Stimulated activated CD4-positive, alpha-beta T cell treated with anti-CD3 and anti-CD28 coated beads, Interleukin-1b, Interleukin-23, amount 100 ng/mL, for 1 hour (primary cell): ENCODE measurements at places on chromosomes 6 and 20.

DNA sequence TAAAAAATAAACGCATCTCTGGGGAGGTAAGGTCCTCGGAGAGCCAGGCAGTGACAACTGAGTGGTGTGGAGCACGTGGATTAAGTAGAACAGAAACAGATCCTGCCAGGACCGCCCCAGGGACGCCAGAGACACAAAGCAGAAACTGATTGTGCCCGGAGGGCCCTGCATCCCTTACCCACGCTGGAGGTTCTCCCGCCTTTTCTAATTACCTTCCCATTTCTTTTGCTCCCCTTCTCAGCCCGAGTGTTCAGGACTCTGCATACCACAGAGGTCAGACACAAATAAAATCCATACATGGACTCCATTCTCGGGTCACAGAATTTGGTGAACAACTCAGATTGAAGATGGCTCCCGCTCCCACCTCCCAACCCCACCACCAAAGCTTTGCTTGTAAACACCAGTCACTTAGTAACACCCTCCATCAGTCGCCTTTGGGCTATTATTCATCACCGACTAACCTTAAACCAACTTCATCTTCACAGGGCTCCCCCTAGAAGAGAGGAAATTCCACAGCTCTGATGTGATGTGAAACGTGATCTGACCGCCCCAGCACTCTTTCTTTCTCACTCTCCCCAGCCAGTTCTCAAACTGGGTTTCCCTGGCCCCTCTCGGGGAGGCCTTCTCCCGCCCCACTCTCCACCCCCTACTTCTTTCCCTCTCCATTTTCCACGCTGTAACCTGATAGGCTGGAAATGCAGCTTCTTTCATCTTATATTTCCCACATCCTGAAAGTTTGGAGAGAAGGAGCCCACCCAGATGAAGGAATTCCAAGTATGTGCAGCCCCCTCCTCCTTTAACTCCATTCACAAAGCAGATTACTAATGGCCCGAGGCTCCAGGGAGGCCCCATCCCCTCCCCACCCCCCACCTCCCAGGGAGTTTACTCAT, 32.5 kb upstream of the PIM1 start:
- DNase-seq: no peak

- DNase-seq: no peak
Measured at GRCh38 chr6:116018976-116019375, 41.7 kb downstream of the FRK start.

- no peak for DNase-seq
Measured at GRCh38 chr6:109024368-109024767, 70.3 kb downstream of the SESN1 start.

DNA sequence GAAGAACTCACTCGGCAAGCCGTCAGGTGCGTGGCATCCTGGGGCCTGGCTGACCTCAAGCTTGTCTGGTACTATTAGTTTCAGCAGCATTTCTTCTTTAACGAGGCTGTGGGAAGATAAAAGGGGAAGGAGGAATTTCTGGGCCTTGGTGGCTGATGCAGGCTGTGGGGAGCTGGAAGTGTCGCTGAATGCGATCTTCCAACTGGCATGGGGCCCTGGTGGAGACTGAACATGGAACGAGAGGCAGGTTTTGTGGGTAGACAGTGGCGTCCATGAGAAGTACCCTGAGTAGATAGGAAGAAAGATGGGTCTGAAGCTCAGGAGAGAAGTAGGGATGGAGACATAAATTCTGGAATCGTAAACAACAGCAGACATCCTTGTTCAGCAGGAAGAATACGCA, 23.9 kb downstream of the ERMARD start:
- no peak for DNase-seq

DNA sequence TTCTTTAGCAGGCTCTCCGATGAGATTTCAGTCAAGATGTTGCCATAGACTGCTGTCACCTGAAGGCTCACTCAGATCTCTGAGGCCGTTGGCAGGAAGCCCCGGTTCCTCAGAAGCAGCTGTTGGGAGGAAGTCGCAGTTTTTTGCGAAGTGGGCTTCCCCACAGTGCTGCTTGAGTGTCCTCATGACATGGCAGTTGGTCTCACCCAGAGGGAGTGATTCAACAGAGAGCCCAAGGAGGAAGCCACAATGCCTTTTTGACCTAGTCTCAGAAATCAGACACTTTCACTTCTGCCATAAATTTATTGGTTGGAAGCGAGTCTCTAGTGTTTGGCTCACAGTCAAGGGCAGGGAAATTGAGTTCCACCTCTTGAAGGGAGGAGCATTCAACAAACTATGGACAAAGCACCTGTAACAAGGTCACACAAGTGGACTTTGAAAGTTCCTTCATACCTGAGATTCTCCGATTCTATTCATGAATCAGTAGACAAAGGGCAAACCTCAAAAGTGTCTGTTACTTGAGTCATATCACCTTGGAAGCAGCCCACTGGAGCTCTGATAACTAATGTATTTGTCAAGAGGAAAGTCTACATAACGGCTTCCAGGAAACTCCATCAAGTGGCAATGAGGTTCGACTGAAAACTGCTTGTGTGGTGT, 208.3 kb downstream of the TASP1 start:
- no peak for DNase-seq

DNA sequence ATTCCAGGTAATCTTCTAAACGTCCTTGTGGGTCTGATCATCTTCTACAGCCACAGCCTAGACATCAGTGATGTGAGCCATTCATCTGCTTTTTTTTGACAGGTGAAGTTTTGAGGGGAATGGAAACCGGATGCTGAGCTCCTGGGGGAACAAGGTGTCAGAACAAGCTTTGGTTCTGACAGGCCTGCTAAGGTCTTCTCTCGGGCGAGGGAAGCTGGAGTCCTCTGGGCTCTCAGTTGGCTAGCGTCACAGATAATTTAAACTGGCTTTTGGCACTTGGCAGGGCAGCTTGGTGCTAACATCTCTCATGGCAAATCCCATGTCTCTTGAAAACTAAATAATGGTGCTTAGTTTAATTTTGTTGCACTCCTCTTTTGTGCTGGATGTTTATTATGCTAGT, 8.4 kb upstream of the AIG1 start:
- no peak for DNase-seq

DNA sequence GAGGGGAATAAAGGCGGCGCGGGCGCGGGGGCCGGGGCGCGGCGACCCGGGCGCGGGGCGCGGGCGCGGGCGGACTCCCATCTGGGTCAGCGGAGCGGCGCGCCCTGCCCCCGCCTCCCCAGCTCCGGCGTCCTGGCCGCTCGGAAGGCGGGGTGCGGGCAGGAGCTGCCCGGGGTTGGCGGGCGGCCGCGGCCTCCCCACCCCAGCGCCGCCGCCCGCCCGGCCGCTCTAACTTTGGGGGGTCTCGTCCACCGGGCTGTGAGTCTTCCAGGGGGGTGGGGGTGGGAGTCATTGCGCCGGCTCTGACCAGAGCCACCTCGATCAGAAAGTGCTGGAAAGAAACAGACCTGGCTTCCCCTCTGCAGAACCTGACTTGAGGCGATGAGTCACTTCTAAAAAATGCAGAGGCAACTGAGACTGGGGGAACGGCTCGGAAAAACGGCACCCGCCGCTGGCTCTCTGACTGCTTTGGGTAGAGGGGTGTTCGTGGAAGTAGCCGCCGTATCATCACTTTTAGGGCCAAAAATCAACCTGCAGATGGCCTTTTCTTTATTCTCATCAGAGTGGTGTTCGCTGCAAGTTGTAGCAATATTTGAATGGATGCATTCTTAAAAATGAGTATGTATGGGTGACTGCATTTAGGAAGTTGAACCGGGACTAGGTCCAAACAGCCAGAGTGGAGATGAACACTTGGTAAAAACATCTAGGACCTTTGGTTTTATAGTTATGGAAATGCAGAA, 667 bp downstream of the CAP2 start:
- DNase-seq: no peak

GRCh38 chr6:16854986-16855385, 93.7 kb upstream of the ATXN1 start:
- DNase-seq: no peak

GRCh38 chr20:60877071-60877857, 374.8 kb upstream of the CDH4 start:
- no peak for DNase-seq

- no peak for DNase-seq
Measured at GRCh38 chr6:40733290-40733689, 146.1 kb upstream of the LRFN2 start.

DNA sequence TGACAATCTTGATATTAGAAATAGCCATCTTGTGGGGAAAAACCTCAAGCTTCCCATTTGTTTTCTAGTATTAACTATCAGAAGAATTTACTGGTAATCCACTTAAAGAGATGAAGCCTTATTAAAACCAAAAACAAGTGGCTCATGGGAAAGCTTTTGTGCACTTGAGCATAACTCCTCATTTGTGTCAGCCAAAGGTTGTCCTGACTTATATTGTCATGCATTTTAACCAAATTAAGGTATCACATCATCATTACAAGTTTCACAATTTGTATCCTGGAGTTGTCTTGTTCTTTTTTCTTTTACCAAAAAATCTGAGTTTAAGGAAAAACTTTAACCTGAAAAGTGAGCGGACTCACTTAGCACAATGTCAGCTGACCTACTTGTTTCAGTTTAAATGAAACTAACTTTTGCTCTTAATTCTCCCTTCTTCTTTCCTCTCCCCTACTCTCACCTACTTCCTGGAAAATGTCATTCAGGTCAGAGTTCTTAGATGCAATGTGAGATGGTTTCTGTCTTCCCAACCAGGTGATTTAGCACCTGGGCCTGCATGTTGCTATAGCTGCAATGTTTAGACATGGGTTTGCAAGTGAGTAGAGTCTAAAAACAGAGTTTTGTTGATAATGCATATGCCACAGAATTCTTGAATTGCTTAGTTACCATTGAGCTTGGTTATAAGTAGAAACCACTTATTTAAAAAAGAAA, 82.8 kb downstream of the TNFAIP3 start:
- DNase-seq: no peak

DNA sequence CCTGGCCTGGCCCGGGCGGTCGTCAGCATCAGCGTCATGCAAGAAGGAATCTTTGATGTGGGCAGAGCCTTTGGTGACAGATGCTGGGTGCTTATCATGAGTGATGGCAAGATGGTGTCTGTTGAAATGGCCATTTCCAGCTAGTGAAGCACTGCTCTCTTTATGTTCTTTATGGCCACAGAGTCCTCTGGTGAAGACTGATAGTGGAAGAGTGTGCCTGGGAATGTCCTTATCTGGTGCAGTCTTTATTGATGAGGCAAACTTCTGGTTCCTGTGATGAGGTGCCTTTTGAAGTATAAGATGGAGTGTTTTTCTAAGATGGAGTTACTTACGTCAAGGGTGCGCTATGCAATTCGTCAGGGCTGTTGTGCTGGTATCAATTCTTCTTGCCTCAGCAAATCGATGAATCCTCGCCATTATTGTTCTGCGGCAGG, 22.6 kb upstream of the CCR6 start:
- DNase-seq: no peak

DNA sequence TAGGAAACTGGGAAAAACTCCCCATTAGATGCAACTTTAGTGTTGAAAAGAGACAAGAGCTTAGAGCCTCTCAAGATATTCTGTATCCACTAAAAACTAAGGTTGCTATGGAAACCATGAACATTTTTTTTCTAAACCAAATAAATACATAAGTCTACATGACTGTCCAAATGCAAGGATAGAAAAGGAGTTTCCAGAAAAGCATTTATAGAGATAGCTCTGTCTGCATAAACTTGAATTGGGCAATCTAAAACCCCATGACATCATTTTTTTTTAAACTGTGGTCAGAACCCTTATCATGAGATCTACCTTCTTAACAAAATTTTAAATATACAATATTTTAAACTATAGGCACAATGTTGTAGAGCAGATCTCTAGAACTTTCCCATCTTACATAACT, 36.4 kb upstream of the FAM83B start:
- no peak for DNase-seq

- no peak for DNase-seq
Measured at GRCh38 chr6:84728602-84729001, 35.8 kb downstream of the TBX18 start.

GRCh38 chr6:80967609-80968008, 784.9 kb downstream of the TENT5A start:
- DNase-seq: no peak

- DNase-seq: no peak
Measured at GRCh38 chr6:129634411-129635230, 75.4 kb downstream of the ARHGAP18 start.

DNA sequence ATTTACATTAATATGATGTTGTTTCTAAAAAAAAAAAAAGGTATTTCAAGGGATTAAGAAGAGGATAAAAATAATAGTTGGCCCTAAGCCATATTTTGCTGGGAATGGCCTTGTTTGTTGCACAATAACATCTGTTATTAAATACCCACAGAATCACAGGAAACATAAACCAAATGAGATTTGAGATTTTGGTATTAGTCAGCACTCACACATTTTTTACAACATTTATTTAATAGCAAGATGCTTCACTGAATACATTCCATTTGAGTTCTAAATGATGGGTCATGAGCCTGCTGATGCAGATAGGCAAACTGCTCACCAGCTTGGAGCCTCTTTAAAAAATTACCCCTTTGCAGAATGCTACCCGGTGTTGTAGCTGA, 92.9 kb upstream of the ENPP5 start:
- no peak for DNase-seq

- DNase-seq: no peak
Measured at GRCh38 chr20:47198254-47198671, 158.2 kb downstream of the ZMYND8 start.

- DNase-seq: no peak
Measured at GRCh38 chr20:37714978-37715672, 21.3 kb downstream of the CTNNBL1 start.

- no peak for DNase-seq
Measured at GRCh38 chr20:10666221-10667076, 7.3 kb downstream of the JAG1 start.

DNA sequence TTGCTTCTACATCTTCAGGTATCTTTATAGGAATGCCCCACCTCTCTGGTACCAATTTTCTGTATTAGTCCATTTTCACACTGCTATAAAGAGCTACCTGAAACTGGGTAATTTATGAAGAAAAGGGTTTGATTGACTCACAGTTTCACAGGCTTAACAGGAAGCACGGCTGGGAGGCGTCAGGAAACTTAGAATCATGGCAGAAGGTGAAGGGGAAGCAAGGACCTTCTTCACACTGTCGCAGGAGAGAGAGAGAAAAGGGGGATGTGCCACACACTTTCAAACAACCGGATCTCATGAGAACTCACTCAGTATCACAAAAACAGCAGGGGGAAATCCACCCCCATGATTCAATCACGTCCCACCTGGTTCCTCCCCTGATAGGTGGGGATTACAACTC, 24.4 kb upstream of the LY86 start:
- no peak for DNase-seq

GRCh38 chr6:158772172-158772571, 47.0 kb downstream of the EZR start:
- no peak for DNase-seq

GRCh38 chr6:45991189-45991588, 24.5 kb downstream of the CLIC5 start:
- DNase-seq: no peak

DNA sequence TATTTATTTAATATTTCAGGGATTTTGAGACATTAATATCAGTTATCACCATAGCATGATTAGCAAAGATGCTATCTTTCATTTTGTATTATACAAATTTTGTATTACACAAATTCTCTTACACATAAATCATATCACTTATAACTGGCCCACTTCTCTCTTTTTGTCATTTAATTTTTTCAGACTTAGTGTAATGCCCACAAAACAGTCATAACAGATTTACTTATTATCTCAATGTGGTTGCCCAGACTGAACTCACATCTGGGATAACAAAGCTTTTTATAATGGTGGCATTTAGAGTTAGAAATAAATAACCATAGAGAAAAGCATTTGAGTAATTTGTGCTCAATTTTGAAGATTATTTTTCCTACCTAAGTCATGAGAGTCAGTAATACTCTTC, 148.3 kb downstream of the TFAP2B start:
- no peak for DNase-seq

- DNase-seq: no peak
Measured at GRCh38 chr6:44090465-44090864, 36.8 kb downstream of the MRPL14 start.
